ENCODE measurements at places on chromosomes 4 and X.

- no peak for DNase-seq
These were observed 11.2 kb upstream of the ZCCHC13 start for GRCh38 chrX:74292808-74293123.

- no peak for DNase-seq
These were observed 4.6 kb downstream of the SUV39H1 start for GRCh38 chrX:48700951-48701653.

DNA sequence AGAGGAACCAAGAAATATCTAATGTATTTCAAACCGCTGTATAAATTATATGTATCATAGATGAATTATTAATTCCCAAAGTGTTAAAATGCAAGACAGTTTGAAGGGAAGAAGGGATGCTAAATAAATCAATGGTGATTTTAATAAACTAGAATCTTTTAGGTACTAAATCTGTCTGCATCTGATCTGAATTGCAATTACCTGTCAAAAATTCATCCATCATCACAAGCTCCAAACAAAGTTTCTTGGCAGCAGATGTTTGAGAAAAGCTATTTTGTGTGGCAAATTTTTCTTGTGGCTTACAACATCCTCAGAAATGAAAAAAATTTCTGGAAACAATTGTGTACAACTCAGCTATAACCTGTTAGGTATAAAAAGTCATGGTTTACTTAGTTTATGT lies 816.0 kb upstream of the NDST4 start:
- DNase-seq: no peak

DNA sequence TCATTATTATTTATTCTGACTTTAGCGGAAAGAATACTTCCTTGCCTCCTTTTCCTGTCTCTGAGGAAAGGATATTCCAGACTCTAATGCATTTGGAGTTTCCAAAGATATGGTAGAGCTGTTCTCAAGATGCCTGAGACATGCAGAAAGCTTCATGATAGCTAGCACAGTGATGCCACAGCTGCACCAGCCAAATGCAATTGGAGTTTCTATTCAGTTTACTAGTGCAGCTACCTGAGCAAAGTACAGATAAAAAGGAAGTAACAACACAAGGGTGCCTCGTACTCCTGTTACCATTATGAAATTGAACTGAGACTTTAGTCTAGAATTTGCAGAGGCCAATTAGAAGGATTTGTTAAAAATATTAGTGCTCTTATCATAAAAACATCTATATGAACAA lies 57.5 kb upstream of the PARM1 start:
- no peak for DNase-seq

- no peak for DNase-seq
These were observed 53.9 kb downstream of the PHEX start for GRCh38 chrX:22086003-22086402.

DNA sequence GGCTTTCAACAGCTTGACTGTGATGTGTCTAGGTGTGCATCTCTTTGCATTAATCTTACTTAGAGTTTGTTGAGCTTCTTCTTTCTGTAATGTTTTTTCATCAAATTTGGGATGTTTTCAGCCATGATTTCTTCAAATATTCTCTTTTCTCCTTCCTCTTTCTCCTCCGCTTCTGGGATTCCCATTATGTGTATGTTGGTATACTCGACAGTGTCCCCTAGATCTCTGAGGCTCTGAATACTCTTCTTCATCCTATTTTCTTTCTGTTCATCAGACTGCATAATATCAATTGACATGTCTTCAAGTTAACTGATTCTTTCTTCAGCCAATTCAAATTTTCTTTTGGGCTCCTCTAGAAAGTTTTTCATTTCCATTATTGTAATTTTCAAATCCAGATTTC lies 25.9 kb downstream of the STPG2 start:
- no peak for DNase-seq

DNA sequence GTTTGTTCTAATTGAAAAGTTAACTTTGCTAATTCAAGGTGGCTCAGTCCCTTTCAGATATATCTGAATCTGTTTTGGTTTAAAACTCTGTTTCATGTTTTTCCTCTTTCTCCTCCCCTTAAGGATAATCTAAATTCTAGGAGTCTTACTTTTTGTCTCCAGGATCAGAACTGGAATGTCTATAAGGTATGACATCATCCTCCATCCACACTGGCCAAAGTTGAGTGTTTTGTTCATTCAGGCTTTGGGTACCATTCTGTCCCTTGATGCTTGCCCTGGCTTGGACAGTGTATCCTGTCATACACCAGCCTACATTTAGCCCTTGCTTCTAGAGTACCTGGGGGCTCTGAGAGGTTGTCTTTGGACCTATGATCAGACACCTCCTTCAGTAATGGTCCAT lies 56.8 kb upstream of the ANTXR2 start:
- DNase-seq: no peak

DNA sequence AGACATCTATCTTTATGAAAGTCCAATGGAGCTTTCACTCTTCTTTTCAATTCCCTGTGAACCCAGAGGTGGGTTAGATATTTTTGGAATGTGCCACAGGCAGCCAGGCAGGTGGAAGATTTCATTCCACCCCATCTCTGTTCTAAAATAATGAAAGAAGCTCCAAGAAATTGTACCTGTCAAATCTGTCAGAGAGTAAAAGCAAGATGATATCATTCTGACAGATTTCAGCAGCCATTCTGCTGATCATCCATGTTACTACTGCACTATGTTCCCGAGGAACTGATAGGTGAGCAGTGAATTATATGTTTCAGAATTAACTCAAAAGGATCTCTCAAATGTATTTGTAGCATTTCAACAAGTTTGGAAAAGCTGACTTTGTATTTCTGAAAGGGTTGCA lies 339.5 kb upstream of the SPANXN4 start:
- no peak for DNase-seq
